ENCODE measurements at places on chromosomes 11 and 22. TPM values are rescaled to one million over a fixed set of nuclear protein-coding genes. Genes with fewer than 3 reads are reported as not detected.
A peak's percentile ranks its signal among the peaks of the same experiment; 100 is the strongest.

- DNase-seq = no peak
These were observed 4.5 kb upstream of the CCDC81 start for GRCh38 chr11:86370171-86370570.

DNA sequence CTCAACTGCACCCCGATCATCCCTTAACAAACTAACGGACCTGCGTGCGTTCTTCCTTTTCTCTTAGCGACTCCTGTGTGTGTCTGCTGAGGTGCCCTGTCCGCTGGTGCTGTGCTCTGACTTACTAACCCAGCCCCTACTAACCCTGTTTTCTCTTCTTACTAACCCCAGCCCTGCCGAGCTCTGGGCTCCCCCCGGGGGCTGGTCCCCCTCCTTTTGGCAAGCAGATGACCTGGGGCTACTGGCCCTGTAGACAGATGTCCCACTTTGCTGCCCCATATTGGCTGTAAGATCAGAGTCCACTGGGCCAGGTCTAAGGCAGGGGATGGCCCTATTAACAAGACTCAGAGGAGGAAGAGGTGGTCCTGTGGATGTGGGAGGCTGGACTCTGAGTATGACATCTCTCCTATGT, 14.7 kb downstream of the MIAT start:
- DNase-seq = no peak

GRCh38 chr11:70029115-70029860, 48.8 kb upstream of the ANO1 start:
- DNase-seq = peak; percentile 17

GRCh38 chr22:36104435-36104834, 56.1 kb downstream of the APOL3 start:
- no peak for DNase-seq

DNA sequence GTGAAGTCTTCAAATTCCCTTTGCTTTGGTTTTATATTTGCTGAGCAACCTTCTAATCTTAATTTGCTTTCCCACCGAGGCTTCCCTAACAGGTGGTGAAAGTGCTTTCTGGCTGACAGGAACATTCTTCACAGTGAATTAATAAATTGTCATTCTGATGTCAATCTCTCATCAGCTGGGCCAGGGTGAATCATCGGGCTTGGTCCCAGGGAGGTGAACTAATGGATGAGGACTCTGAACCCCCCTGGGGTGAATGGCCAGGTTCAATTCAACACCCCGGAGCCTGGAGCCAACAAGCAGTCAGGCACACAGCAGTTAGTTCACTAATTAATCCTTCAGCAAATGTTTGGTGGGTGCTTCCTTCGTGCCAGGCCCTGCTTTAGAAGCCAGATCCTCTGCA, 155.4 kb upstream of the PDGFD start:
- peak; percentile 3 for DNase-seq

GRCh38 chr11:121038648-121039409, 14.9 kb downstream of the TBCEL start:
- no peak for DNase-seq

The TTC38 gene
- 20.0 TPM for total RNA-seq

The SCARF2 gene
- 24.3 TPM for total RNA-seq

DNA sequence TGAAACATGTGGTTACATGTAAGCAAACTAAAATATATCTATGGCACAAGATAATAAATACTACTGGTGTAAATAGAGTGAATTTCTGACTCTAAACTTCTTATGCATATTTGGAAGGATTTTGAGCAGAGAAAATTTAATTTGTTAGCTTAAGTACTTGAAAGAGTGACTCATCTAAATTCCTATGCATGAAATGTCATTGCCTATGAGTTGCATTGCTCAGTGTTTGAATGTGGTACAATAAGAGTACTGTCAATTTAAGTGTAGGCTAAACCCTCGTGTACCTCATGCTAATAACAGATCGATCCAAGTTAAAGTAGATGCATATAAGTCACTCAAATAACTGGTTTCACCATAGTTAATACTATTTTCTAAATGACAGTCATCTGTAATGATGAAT, 5.3 kb upstream of the CARD18 start:
- DNase-seq = peak; percentile 65

DNA sequence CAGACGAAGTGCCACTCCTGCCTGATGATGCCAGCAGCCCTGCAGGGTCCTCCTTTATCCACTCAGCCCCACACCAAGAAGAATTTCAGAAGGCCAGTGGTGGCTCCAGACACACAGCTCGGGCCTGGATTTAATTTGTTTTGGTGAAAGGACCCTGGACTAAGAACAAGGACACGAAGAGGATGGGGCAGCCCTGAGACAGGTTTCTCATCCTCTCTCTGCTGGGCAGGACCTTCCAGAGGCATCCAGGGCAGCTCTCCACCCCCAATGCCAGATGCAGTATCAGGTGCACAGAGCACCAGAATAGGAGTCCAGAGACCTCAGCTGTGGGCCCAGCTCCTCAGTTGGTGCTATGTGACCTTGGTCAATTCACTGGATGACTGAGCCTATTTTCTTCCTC, 72.0 kb downstream of the TRIM29 start:
- DNase-seq = no peak

The OR4B1 gene
- not detected for total RNA-seq

The HPX gene
- not detected for total RNA-seq

The SF3B2 gene
- 233 TPM for total RNA-seq

DNA sequence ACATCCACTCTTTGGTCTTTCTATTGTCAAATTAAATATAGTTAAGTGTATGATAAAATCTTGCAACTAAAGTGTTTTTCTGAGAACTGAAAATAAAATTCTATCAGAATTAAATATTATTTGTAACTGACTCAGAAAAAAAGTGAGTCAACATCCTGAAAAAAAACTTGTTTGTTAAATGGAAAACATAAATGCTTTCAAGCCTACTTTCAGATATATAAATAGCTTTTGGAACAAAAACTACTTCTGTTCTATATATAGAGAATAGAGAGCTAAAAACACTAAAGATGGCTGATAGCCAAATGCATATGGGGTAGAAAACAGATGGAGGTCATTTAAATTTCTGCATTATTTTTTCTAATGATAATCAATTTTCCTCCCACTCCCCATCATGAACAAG, 61.8 kb downstream of the PIK3C2A start:
- no peak for DNase-seq

The POLA2 gene
- 62.9 TPM for total RNA-seq

DNA sequence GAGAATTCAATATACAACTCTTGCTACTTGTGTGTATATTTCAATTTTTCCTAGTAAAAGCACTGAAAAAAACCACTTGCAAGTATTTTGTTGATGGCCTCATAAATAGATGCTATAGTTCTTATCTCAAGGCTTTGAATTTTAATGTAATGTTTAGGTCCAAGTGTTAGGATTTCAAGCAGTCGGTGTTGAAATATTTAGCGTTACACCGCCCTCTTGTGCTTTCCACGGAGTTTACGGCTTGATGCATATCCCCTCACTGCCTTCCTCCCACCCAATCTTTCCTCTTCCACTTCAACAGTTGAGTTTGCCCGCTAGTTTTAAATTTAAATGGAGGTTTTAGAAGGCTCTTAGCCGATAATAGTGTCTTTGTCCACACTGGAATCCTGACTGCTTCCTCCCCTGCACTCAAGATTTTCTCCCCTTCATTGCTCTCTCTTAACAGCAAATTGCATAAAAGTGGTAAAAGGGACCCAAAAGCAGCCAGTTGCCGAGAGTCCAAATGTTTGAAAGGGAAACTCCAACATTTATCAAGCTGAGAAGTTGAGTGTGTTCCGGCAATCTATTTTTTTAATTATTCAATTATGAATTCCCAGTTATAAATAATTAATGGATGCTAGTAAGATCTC, 25.9 kb upstream of the HTATIP2 start:
- DNase-seq = peak; percentile 18

The PLAAT2 gene
- total RNA-seq = 2.8 TPM

The AIFM3 gene
- total RNA-seq = 0.47 TPM

DNA sequence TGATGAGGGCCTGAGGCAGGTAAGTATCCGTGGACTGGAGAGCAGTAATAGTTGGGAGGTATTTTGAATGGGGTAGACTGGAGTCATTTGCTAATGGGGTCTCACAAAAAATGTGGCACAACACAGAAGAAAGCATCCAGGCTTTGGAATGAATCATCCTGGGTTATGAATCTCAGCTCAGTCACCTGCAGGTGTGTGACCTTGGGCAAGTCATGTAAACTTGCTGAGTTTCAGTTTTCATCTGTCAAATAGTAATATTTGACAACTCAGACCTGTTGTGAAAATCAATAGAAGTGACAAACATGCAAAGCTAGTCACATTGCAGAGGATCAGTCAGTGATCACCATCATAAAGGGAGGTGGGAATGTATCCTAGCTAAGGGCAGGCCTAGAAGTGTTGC, 232.0 kb upstream of the TENM4 start:
- DNase-seq = no peak

DNA sequence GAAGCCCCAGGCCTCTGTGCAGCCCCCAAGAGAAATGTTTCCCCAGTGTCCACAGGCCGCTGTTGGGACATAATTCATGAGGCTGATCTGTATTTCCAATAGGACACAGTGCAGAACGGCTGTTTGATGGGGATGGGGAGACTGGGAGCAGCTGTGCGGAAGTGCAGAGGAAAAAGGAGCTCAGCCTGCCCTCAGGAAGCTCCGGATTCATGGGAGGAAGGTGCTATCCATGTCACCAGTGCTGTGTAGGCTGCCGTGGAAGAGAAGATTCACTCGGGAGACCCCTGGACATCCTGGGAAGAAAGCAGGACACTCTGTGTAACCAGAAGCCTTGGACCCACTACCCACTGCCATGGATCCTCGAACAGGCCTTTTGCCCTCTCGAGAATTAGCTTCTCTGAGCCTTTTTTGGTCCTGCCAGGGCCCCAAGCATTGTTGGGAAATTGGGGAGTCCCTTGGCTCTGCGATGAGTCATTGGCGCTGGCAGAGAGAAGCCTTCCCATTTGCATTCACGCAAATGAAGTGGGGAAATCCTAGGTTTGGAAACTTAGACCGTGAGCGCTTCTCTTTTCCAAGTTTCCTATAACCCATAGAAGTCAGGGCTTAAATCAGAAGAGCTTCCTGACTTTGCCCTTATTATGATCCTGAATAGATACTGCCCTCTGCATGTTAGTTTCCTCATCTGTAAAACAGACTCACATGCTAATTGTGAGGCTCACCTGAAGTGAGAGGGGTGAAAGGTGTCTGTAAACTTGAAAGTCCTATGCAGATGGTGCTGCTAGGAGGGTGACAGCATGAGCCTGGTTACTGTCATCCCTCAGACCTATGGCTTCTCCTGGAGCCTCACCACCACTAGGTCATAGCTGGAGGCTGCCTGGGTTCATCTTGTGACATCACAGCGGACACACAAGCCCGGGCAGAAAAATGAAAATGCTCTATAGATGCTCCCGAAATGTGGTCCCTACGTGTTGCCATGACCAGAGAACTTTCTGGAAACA, 229.2 kb upstream of the B3GAT1 start:
- DNase-seq = peak; percentile 22

DNA sequence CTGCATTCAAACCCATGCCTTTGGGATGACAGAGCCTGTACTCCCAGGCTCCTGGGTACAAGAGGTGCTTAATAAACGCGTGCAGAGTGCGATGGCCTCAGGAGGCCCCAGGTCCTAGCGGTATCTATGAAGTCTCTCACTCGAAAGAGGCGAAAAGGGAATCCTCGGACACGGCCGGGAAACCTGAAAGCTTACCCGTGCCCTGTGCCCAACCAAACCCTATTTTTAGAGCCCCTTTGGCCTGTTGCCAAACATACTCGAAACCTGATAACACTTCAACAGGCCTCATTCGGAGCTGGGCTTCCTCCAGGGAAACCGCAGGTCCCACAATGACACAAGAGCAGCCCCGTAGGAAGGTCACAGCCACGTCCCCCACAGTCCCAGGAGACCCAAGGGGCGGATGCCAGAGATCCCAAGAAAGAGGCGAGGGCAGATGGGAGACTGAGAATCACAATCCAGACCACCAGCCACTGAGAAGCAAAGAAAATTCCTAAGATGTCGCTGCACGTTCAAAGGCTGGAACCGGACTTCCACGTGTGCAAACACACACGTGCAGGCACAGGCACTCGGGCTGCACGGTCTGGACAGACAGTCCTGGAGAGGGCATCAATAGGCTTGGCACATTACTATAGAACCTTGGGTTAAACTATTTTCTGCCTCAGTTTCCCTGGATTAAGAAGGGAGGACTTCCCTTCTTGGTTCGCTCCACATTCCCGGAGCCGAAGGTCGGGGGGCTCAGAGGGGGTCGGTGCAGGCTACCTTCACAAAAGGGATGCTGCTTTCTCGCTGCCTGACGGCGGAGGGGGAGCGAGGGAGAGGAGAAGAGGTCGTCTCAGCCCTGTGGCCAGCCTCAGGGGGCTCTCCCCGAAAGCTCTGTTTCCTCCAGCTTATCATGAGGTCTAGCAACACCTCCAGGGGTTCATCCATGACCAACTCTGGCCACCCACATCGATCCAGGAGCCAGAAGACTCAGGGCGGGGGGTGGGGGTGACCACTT, 8.2 kb downstream of the PDGFB start:
- no peak for DNase-seq

GRCh38 chr11:47243454-47243853, 5.2 kb downstream of the ACP2 start:
- no peak for DNase-seq

DNA sequence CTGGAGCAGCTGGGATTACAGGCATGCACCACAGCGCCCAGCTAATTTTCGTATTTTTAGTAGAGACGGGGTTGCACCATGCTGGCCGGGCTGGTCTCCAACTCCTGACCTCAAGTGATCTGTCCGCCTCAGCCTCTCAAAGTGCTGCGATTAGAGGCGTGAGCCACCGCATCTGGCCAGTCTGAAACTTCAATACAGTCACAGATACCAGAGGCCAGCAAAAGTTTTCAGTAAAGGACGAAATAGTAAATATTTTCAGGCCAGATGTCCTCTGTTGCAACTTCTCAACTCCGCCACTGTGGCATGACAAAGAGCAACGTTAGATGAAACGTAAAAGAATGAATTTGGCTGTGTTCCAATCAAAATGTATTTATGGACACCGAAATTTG, 403.6 kb downstream of the MN1 start:
- DNase-seq = no peak

- peak; percentile 52 for DNase-seq
These were observed 66.8 kb downstream of the FEZ1 start for GRCh38 chr11:125429174-125429707.

DNA sequence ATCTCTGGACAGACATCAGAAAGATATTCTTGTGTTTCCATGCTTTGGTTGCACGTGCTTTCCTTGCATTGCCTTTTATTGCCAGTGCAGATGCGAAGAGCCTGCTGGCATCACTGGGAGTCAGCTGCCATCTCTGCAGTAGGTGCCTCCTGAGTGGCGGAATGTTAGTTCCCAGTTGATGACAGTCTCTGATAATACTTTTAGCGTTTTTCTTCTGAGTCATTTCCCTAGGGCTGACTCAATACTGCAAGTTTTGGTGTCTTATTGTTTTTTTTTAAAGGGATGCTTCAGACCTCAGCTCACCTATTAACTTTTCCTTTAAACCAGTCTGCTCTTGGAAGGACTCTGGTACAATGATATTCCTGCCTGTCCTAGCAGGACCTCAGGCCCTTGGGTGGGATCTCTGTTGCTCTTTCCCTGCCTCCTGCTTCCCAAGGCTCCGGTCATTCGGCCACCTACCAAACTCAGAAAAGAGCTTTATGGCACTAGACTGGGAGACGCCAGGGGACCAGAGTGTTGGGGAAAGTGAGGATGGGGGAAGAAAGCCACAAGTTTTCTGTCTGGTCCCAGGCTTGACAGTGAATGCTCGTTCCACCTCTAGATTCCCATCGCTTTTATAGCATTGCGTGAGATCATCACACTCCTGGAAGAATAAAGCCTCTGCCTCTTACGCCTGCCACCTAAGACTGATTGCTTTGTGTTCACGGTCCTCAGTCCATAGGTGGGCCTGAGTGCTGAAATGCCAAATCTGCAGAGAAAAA, 308.7 kb downstream of the DDX10 start:
- DNase-seq = peak; percentile 97

The CUL5 gene
- 27.1 TPM for total RNA-seq

- DNase-seq = peak; percentile 63
These were observed 111.6 kb downstream of the RASSF10 start for GRCh38 chr11:13120691-13121090.

The HORMAD2 gene
- not detected for total RNA-seq

Data from M059J (cell line).